Epithelial cell of esophagus (primary cell): ENCODE measurements at places on chromosomes 2 and 18.

DNA sequence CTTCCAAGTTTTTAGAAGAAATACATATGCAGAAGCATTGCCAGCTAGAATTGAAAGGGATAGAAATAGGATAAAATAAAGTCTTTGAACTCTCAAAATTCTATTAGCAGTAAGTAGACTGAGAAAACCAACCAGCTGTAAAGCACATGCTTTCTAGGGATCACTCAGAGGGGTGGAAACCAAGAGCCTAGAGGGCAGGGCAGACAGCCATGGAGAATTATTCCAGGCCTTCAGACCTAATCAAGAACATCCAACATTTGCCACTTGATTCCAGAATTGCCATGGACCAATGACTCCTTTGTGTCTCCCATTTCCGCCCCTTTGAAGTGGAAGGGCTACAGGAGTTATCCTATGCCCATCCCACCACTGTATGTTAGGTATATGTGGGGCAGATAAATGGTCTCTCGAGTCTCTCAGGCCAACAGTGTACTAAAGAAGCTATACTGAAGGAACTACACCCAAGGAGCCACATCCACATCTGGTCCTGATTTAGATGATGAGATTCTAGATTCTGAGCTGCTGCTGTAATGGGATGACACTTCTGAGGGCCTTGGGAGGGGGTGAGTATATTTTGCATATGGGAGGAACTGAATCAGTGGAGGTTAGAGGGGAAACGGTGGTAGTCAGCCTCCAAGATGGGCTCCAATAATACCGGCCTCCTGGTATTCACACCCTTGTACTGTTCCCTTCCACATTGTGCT is 4.0 kb downstream of the FARSB start:
- no peak for DNase-seq

- DNase-seq: no peak
Observed at GRCh38 chr18:61019338-61020301, 313.6 kb upstream of the CDH20 start.

DNA sequence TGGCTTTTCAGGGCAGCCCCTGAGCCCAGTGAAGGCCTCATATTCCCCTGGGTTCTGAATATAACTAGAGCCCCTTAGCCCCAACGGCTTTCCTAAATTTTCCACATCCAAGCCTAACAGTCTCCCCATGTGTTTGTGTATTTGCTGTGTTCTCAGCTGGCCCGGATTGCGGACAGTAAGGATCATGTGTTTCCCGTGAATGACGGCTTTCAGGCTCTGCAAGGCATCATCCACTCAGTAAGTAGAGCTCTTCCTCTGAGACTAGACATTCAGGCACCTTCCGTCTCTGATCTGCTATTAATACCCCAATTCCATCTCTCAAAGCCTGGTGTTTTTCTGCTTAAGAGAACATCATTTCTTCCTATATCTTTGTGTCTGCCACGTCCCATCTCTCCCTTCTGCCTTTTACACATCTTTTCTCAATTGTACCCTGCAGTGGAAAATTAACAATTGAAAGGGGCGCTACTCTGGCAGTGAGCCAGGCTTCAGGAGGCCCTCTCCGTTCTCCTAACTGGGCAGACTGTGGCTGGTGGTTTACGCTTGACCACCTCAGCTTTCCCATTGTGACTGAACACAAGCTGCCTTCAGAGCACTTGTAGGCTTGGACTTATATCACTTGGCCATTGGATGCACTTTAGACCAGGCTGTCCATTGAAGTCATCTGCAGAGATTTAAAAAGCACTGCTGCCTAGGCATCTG is 64.4 kb downstream of the ANTXR1 start:
- no peak for DNase-seq

DNA sequence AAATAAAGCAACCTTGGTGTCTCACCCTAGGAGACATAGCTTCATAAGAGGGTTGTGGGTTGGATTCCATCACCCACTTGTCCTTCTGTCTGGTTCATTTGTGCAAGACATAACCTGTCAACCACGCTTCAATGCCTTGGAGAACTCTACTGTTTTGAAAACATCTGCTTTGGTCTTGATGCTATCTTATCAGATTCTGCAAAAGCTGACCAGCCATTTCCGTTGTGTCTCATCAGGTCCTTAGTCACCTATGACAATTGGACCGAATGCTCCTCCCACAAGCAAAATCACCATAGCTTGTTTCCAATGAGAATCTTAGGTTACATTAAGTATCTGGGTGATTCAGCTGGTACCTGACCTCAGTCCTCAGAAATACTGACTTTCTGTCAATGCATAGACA is 35.4 kb downstream of the STAT4 start:
- DNase-seq: peak; percentile 45

DNA sequence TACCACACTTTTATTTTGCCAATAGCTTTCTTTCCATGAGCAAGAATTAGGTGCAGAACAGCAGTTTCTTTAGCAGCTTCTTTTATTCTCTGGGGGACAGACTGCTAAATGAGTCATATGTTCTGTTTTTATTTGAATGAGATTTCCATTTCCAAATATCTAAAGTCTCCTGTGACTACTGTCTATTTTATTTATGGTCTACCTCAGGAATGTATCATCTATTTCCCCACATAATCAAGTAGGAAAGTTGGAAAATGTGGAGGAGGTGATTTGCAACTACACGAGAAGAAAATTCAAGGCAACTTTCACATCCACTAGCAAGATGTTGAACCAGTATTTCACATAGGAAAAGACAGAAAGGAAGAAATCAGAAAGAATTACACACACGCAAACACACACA is 139.9 kb upstream of the MEX3C start:
- no peak for DNase-seq

- DNase-seq: no peak
Observed at GRCh38 chr2:167935803-167936110, 311.6 kb downstream of the STK39 start.

DNA sequence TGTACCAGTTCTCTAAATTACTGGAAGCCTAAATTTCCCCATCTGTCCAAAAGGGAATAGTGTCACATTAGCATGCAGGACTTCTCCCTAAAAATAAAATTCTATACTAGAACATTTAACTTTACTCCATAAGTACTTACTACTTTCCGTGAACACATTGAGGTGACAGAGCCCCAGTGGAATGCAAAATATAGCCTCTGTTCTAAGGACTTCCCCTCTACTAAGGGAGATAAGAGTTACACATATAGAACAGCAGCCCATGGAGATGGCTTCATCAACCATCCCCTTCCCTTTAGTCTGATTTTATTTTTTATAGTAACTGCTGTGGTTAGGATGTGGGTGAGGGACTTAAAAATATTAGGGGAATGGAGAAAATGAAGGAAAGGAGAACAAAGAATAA is 68.9 kb upstream of the STPG4 start:
- no peak for DNase-seq

- DNase-seq: peak; percentile 97
Observed at GRCh38 chr18:63775166-63775730, at the start of gene SERPINB7. SERPINB7 (plus strand) TSS chr18:63775418; CDS start chr18:63782373, 6,955 bp downstream.

DNA sequence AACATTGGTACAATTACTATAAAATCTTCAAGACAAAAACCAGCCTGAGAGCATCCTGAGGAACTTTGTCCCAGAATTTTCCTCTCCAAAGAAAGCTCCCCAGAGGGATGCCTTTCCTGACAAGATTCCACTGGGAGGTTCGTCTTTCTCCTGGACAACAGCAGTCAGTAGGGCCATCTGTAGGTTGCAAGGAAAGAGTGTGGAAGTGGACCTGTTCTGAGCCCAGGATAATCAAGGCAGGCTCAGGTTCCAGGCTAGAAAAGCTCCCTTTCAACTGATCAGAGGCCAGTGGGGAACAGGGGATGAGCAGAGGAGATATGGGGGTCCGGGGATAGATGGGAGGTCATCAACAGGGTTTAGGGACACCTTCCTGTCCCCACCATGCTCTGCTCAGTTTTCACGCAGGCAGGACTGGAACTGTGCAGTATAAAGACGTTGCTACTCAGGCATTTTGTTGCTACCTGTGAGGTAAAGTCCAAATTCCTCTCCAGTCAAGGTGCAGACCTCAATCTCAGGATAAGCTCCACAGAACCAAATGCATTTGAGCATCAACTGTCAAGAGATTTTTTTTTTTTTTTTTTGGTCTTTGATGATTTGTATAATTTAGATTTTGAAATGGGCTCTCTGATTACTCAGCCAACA is 126.2 kb downstream of the STRN start:
- DNase-seq: no peak

- no peak for DNase-seq
Observed at GRCh38 chr2:170218931-170219330, 41.0 kb downstream of the MYO3B start.

DNA sequence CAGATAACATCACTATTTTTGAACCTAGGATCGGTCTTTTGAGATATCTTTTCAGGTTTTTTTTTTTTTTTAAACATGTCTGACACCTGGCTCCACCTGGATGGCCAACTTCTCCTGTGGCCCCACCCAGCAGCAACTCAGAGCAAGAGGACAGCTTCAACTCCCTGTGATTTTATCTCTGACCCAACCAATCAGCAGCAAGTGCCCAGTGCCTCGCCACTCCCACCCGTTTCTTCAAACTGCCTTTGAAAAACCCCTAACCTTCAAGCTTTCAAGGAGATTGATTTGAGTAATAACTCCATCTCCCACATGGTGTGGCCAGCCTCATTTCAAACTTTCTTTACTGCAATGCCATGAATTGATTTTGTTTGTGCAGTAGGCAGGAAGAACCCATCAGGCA is 19.0 kb downstream of the MYO3B start:
- no peak for DNase-seq

- peak; percentile 87 for DNase-seq
Observed at GRCh38 chr18:10015288-10015701, 101.5 kb downstream of the VAPA start.

DNA sequence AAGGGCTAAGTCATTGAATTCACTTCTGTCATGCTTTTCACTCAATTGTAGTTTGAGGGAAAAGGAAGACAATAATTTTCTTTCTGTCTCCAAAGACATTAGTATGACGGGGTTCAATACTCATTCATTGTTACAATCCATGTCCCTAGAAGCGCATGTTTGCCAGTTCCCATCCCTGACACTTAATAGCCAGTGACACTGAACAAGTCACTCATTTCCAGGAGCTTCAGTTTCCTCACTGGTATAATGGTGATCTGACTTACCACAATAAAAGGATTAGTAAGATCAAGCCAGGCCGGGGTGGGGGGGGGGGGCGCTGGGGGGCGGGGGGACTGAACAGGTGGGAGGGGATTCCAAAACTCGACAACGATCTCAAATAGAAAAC is 144.8 kb upstream of the MAP3K20 start:
- DNase-seq: no peak

GRCh38 chr2:73175663-73176204 is 26.6 kb upstream of the NOTO start:
- DNase-seq: peak; percentile 46

- no peak for DNase-seq
Observed at GRCh38 chr2:8174641-8175257, 507.1 kb upstream of the ID2 start.

DNA sequence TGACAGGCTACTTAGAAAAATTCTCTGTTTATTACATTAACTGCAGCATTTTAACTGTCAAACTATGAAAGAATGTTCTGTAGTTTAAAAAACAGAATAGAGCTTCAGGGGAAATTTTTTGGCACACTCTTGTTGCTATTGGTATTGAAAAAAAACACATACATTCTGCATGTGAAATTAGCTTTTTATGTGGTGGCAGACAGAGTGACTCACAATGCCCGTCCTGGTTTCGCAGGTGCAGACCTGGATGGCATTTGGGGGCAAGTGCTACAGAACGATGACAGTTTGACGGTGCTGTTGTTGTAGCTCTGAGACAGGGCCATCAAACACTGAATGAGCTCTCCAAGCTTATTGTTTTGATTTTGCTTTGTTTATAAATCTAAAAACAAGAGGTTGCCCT is 105.0 kb upstream of the MAP3K20 start:
- no peak for DNase-seq

DNA sequence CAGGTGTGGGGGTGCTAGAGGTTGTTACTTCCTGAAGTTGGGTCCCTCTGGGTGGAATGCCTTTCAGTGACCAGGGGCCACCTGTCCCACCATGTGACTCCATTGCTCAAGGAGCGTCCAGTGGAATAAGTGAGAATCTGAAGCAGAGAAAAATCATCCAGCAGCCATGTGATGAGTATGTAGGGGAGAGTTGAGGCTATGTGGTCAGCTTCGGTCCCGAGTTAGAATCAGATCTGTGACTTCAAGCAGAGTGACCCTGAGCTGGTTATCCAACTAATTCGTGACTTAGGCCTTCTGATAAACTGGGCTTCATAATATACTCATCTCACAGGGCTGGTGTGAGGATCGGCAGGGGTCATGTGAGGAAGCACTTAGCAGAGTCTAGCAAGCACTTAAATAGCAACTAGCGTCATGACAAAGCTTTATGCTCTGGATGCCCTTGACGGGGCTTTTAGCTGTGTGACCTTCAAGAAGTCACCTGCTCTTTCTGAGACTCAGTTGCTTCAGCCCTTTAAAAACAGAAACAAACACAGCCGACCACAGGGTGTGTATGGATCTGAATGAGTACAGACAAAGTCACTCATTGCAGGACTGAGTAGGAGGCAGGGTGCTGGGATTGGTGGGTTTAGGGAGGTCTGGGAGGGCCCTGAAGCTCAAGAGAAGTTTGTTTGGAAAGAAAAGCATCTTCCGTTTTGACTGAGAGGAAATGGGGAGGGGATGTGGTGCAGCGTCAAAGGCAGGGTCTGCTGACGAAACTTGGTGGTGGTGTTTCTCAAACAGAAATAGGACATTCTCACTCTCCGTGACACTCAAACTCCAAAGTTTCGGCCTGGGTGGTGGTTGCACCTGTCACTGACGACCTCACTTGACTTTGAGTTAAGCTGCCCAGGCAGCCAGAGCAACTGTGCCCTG is 264.0 kb upstream of the CXCR4 start:
- DNase-seq: no peak

DNA sequence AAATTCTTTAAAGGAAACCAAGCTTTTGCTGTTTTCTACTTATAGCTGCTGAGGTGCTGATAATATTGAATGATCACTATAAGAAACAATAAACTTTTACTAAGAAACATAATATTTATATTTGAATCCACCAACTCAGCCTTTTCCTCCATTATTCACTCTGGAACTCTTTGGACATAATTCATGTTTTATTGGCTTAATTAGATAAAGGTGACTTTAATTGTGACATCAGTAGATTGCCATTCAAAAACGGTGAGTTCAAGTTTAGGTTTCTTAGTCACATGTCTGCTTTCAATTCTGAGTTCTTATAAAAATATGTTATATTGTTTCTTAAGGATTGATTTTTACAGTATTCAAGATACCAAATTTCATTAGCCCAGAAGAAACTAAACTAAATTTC is 24.0 kb downstream of the CCDC85A start:
- DNase-seq: no peak

- DNase-seq: peak; percentile 51
Observed at GRCh38 chr2:157302492-157303099, 23.0 kb downstream of the ERMN start.

- peak; percentile 90 for DNase-seq
Observed at GRCh38 chr2:97868986-97869721, 126.6 kb downstream of the TMEM131 start.

DNA sequence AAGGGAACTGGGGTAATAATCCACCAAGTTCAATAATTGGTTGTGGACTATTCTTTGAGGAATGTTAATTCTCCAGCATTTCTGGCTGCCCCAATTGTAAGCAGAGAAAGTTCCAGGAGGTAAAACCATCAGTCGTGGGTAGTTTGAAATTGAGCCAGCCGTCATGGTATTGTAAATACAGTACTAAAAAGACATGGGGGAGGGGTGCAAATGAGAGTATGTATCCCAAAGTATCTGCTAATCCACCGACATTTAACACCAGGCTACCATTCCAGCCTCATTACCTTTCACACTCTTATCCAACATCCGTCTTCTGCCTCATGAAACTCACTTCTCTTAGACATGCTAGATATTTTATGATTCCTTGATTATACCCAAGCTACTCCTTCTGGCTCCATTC is 507.9 kb downstream of the ERBB4 start:
- DNase-seq: no peak
